ENCODE measurements at places on chromosomes 3 and 15.

- no peak for DNase-seq
Observed at GRCh38 chr15:35545316-35545823, 595 bp downstream of the DPH6 start.

- no peak for DNase-seq
Observed at GRCh38 chr3:52053307-52054304, 2.8 kb downstream of the DUSP7 start.

DNA sequence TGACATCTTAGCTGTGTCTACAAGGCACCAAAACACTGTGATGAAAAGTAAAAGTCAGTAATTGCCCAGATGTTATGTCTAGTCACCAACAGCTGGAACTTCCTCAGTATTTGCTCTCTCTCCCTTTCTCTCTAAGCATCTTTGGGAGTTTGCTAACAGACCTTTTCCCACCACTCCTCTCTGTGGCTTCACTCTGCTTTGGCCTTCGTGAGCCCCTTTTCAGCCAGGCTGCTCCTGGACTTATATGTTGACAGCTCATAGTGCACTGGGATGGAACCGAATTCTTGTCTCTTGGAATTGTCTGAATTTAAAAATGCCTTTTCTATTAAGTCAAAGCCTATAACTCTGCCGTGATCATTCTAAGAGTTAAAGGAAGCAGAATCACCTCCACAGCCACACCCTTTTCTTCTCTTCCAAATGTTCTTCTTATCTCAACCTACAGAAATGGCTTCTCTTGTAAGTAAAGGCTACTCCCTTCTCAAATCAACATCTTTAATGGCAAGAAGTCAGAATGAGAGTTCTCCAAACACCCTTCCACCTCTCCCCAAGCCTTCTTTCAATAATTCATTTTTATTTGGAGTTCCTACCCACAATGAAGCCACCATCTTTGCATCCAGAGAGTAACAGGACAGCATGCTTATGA, 17.2 kb upstream of the FOXP1 start:
- DNase-seq = no peak

DNA sequence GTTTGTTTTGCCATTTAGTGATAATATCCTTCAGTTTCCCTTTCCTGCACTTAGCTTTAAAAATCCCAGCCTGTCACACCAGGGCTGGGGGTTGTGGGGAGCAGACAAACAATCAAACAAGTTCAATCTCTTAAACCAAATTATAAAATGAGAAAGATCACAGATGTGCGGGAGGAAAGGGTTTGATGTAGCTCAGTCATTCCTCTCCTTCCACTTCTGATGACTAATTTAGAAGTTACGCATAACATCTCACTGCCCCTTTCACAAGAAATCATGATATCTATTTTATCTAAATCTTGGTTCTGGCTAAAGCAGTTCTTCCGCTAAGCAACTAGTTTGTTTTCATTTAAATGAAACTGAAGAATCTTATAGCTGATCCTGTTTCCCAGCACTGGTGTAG, 34.1 kb upstream of the ATG7 start:
- no peak for DNase-seq

- no peak for DNase-seq
Observed at GRCh38 chr3:50316657-50317242, 5.8 kb downstream of the HYAL2 start.
